AG04450 (cell line): ENCODE measurements at places on chromosomes 12 and 14.
A peak's percentile ranks its signal among the peaks of the same experiment; 100 is the strongest.

- DNase-seq, result peak; percentile 96
These were observed 147.9 kb downstream of the ETV6 start for GRCh38 chr12:11797317-11797913.

DNA sequence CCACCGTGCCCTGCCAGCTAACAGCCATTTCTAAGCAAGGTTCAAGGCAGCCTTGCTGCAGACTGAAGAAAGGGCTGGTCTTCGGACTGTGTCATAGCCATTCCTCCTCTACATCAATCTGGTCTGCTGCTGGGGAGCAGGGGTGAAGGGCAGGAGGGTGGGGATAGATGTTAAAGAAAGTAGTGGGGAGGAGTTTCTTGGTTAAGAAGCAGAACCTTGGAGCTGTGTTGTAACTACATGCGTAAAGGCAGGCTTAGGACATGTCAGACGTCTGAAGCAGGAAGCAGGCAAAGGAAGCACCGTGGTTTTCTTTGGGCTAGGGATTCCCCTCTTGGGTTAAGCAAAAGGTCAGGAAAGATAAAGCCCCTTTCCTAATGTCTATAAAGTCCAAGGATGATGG lies 18.1 kb upstream of the NEK9 start:
- DNase-seq, result no peak

DNA sequence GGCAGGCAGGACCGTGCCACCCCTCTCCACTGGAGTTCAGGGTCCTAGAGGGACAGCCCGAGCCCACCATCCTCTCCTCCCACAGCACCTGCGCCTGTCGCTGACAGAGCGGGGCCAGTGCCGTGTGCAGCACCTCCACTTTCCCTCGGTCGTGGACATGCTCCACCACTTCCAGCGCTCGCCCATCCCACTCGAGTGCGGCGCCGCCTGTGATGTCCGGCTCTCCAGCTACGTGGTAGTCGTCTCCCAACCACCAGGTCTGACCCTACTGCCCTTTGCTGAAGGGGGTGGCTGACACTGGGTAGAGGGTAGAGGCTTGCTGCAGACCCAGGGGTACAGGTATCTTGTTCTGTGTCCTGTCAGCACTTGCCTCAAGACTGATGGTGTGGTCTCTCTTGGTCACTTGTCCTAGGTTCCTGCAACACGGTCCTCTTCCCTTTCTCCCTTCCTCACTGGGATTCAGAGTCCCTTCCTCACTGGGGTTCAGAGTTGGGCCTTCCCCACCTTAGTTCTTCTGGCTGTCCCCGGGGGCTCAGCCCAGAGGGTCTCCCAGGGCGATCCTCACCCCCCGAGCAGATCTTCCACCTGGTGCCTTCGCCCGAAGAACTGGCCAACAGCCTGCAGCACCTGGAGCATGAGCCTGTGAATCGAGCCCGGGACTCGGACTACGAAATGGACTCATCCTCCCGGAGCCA lies 42.0 kb downstream of the SH2B3 start:
- no peak for DNase-seq

GRCh38 chr14:68143341-68143841 lies 323.8 kb downstream of the RAD51B start:
- no peak for DNase-seq

GRCh38 chr14:47485421-47485820 lies 190.0 kb downstream of the MDGA2 start:
- no peak for DNase-seq

GRCh38 chr14:105187935-105188524 lies 6.9 kb upstream of the NUDT14 start:
- no peak for DNase-seq

- DNase-seq, result no peak
These were observed 274.7 kb downstream of the ZFP36L1 start for GRCh38 chr14:68518166-68518565.

DNA sequence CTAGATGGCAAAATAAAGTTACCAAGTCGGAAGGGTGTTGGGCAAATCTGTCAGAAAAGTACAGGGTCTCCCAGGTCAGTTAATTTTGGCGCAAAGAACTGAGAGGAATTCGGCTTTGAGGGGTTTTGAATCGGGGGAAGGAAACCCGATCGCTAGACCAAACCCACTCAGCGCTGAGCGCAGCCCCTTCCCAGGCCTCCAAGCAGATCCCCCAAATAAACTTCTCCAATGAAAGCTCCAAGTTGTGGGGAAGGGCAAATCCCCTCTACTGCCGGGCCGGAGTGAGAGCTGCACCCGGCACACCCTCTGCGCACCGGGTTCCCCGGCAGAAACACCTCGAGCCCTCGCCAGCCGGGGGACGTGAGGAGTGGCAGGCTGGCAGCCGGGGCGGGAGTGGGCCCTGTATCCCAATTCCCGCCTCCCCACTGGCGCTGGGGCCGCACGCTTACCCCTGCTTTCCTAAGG lies 441 bp downstream of the E2F7 start:
- no peak for DNase-seq

DNA sequence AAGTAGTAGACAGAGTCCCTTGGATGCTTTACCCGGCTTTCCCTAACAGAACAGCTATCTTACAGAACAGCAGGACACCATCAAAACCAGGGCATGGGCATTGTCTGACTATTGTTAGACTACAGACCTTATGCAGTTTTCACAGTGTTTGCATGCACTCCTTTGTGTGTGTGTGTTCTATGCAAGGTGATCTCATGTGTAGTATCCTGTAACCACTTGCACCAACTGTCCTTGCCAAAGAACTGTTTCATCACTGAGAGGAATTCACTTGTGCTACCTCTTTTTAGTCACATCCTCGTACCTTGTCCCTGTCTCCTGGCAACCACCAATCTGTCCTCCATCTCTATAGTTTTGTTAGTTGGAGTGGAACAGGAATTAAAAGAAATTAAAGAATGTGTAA lies 183.6 kb upstream of the PZP start:
- no peak for DNase-seq

GRCh38 chr12:107818984-107819383 lies 44.5 kb downstream of the ASCL4 start:
- no peak for DNase-seq

DNA sequence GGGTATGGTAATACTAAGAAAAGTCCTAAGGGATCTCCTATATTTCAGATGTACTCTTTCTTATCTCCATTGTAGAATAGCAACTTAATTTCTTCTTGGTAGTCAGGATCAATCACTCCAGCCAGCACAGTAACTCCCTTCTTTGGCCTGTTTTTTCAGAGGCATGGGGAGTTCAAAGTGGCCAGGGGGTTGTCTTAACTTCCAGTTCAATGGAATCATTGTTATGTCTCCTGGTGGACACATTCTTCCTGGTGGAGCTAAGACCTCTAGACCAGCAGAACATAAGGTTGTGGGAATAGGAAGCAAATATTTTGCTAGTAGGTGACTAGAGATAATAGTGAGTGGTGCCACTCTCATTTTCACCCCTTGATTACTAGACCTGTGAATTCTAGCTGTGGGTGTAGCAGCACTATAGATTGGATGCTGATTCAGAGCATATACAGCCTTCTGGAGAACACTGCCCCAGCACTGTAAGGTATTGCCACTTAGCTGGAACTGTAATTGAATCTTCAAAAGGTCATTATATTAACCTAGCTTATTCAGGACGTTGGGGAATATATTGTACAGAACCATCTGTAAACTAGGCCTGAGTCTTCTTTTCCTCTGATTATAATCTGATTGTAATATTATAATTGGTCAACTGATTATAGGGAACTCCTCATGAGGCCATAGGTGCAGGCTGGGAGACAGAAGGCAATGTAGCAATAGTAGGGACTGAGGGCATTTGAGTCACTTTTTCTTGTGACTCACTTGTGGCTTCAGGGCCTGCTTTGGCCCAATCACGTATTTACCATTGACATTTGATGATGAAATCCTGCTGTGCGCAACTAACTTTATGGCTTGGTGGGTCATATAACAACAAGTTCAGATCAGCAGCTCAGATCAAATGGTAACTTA lies 60.2 kb upstream of the ATP2B1 start:
- DNase-seq, result peak; percentile 79

DNA sequence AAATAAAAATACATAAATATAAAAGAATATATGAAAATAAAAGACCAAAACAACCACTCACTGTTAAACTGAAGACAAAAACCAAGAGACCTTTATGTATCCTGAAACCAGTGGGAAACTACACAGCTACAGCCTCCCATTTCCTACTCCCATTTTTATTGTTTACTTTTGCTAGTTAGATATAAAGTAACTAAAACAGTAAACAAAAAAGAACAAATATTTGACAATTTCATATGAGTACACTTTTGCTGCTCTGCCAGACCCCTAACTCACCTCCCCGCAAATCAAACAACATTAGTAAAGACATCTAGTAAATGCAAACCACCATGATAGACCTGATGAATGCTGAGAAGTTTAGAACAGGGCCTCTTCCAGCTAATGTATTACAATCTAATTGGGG lies 97.1 kb downstream of the BCL2L14 start:
- DNase-seq, result no peak

DNA sequence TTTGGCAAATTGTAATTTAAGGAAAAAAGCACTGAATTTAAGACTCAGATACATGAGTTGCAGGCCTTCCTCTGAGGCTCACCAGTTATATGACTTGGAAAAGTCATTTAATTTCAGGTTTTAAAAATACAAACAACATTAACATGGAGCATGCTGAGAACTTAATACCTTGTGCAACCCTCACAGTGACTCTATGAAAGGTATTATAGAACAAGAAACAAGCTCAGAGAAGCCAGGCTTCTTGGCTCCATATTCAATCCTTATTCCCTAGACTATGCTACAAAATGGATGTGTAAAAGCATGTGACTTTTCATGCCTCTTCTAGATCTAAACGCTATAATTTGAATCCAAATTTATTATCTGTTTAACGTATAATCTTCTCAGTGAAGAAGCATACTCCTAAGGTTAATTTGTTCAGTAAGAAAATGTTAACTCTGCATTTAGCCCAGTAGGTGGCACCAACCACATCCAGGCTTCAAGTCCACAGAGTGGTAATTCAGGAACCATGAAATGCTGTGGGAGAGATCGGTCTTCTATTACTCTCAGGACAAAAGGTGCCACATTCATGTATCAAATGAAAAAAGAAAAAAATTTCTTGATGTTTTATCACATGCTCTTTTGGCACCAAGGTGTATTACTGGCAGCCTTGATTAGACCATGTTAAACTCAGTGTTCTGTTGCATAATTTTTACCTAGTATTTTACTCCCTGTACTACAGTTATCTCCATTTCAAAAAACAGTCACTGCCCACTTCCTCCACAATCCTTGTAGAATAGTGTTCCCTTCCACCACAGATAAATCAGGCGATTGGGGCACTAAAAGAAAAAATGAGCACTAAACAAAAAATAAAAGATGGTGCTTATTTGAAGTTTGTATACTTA lies 9.3 kb downstream of the CCDC196 start:
- DNase-seq, result peak; percentile 27

GRCh38 chr12:115394496-115395220 lies 710.7 kb upstream of the TBX3 start:
- no peak for DNase-seq
